Osteoblast (primary cell): ENCODE measurements at places on chromosomes 3 and 15.

GRCh38 chr3:196227121-196227561 lies 10.8 kb downstream of the SLC51A start:
- no peak for DNase-seq

- DNase-seq: no peak
Observed at GRCh38 chr15:58738046-58738707, 11.3 kb downstream of the ADAM10 start.

GRCh38 chr15:84050076-84050475 lies 185.5 kb upstream of the GOLGA6L4 start:
- no peak for DNase-seq

- no peak for DNase-seq
Observed at GRCh38 chr15:80041494-80042253, 17.8 kb upstream of the ZFAND6 start.

DNA sequence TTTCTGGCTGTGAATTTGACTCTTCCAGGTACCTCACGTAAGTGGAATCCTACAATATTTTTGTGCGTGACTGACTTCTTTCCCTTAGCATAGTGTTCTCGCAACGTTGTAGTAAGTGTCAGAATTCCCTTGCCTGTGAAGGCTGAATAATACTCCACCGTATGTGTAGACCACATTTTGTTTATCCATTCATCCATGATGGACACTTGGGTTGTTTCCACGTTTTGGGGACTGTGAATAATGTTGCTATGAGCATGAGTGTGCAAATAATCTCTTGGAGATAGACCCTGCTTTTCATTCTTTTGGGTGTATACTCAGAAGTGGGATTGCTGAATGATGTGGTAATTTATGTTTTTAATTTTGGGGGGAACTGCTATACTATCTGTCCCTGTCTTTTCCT lies 82.2 kb downstream of the APBA2 start:
- DNase-seq: no peak

DNA sequence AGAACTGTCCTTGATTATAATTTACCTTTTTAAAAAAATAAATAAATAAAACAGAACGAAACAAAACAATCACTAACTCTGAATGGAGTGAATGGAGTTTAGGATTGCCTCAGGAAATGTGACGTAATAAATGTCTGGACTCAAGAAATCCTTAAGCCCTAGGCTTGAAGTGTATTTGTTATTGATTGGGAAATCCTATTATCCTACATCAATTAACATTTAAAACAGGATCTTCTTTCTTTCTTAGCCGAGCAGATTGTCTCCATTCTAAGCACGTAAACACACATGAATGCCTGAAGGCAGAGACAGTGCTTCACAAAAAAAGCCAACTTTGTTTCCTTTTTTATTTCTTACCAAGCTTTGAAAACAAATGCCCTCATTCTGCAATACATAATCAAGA lies 33.4 kb downstream of the KAT2B start:
- DNase-seq: peak; percentile 52

DNA sequence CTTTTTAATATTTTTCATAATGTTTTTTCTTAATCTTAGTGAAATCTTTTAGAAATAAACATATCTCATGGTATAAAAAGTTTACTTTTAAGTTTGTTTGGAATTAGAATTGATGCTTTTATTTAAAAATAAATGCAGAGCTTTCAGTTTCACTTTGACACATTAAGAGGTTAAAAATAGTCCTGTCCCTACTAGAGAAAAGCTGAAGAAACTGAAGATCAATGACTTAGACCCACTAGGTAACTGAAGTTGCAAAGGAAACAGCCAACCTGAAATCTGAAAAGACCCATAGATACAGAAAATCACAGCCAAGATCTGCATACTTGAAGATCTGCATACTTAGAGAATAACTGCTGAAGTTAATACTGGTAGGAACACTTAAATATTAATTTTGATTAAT lies 237.6 kb downstream of the RAP2B start:
- DNase-seq: no peak

DNA sequence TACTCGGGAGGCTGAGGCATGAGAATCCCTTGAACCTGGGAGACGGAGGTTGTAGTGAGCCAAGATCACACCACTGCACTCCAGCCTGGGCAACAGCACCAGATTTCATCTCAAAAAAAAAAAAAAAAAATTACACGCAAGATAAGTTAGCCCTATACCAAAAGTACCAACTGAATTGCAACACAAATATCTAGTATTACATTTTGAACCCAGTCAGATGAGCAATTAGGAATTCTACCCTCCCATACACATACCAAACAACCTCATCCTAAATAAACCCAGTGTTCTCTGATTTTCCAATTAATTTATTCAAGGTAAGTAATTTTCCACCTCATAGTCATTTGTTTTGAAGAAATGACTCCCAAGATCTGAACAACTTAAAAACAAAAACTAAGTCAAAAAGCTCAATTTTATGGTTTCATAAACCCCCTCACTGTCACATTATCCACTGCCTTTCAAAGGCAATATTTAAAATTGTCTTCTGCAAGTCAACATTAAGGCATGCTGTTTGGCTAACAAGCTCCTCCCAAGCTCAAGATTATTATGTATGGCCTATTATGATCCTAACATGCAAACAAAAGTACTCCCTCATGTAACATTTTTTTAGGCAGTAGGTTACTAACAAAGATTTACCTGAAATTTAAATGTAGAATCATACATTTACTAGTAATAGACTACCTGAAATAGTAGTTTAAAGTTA lies 4.5 kb downstream of the RAF1 start:
- DNase-seq: peak; percentile 47

- DNase-seq: no peak
Observed at GRCh38 chr3:77142578-77142977, 102.7 kb downstream of the ROBO2 start.

DNA sequence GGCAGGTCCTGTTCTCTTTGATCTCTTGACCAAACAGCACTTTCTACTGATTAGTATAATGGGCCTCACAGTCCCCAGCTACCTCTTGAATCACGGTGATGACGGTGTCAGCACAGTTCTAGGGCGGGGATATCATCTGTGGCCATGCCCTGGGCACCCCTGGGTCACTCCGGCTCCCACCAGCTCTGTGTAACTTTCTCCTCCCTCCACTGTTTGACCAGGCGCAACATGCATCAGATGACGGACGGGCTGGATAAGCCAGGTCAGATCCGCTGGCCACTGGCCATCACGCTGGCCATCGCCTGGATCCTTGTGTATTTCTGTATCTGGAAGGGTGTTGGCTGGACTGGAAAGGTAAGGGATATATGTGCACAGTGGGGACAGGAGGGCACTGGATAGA lies 29.6 kb downstream of the SLC6A1 start:
- DNase-seq: no peak

DNA sequence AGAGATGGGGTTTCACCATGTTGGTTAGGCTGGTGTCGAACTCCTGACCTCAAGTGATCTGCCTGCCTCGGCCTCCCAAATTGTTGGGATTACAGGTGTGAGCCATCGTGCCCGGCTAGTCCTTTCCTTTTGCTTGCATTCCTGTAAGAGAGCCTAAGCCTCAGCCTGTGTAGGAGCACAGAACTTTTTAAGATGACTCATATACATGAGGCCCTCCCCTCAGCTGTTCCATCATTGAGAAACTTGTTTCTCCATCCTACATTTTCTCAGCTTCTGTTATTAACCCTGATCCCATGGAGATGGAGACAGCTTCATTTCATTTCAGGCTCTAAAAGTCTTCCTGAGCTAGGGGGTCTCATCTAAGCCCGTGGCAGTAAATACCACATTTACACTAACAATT lies 123.3 kb downstream of the PLOD2 start:
- DNase-seq: no peak

- DNase-seq: no peak
Observed at GRCh38 chr3:142035308-142035922, 113.9 kb downstream of the TFDP2 start.

GRCh38 chr3:27216955-27217552 lies 152.1 kb downstream of the NEK10 start:
- peak; percentile 73 for DNase-seq

DNA sequence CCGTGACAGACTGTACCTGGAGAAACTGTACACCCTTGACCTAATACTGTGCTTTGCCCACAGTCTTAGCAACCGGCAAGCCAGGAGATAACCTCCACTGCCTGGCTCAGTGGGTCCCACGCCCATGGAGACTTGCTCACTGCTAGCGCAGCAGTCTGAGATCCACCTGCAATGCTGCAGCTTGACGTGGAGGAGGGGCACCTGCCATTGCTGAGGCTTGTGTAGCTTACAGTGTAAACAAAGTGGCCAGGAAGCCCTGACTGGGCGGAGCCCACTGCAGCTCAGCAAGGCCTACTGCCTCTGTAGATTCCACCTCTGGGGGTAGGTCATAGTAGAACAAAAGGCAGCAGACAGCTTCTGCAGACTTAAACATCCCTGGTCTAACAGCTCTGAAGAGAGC lies 189.3 kb downstream of the EDEM1 start:
- DNase-seq: no peak

DNA sequence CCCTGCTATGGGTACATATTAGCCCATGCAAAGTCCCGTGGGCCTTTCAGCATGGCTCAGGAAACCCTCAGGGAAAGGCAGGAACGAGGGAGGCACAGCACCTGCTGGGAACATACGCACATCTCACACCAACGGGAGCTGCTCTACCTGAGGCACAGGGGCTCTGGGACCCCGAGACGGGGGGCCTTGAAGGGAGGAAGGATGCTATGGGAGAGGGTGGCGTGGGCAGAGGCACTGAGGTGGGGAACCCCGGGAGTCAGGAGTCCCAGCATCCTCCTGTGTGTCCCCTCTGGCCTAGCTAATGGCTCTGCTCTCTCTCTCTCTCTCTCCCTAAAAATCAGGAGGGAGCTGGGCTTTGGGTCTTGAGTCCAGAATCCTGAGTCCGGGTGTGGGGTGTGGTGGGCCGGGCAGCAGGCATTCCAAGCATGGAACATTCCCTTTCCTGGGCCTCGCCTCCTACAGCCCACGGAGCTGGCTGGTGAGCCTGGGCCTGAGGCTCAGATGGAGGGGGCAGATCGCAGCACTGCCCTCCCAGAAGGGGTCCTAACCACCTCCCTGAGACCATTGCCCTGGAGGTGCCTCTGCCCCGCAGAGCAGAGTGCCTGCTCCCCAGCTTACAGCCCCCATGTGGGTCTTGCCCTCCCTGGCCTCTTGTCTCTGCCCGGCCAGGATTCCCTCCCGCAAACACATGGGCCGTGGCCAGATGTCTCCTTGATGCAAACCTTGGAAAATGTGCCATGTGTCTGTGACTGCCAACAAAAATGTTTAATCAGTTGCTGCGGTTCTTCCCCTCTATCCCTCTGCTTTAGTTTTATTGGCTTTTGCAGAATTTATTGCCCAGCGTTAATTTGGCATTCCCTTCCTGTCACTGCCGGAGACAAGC lies 101.6 kb downstream of the TMEM266 start:
- DNase-seq: peak; percentile 79

- no peak for DNase-seq
Observed at GRCh38 chr3:69941037-69941436, 58.5 kb upstream of the SAMMSON start.

GRCh38 chr3:31831591-31831990 lies 149.5 kb downstream of the OSBPL10 start:
- no peak for DNase-seq

DNA sequence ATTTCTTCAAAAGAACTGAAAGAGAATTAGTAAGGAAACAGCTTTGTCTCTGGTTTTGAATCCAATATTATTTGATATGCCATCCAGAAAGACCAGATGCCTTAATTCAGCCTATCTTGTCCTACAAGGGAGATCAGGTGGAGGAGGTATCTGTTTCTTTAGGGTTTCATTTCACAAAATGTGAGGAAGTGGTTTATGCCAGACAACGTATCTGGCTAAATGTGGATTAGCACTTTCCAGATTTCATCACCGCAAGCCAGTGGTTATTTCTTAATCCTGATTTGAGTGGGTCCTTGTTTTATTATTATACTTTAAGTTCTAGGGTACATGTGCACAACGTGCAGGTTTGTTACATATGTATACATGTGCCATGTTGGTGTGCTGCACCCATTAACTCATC lies 271.1 kb downstream of the EBLN2 start:
- no peak for DNase-seq

DNA sequence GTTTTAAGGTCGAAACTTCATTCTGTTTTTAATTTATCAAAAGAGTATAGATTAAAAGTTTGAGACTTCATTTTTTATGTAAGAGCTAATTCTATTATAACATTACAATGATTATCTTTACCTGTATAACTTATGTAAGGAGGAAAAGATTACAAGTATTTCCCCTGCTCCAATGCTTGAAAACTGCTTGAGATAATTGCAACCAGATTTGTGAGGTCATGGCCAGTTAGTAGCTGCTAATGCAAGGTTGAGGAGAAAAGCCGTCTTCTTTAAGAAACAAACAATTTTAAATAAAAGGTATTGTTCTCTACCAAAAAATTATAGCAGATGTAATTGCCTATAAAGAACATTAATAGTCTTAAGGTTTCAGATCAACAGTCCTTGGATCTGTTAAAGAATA lies 208.3 kb upstream of the UBE2E2 start:
- DNase-seq: no peak

- DNase-seq: peak; percentile 32
Observed at GRCh38 chr15:51681303-51681963, at the start of gene SCG3. SCG3 (plus strand) TSS chr15:51681503; CDS start chr15:51681756, 253 bp downstream.

GRCh38 chr3:76438971-76439370 lies 600.9 kb upstream of the ROBO2 start:
- no peak for DNase-seq

GRCh38 chr15:95470997-95471689 lies 859.4 kb upstream of the NR2F2 start:
- DNase-seq: no peak

DNA sequence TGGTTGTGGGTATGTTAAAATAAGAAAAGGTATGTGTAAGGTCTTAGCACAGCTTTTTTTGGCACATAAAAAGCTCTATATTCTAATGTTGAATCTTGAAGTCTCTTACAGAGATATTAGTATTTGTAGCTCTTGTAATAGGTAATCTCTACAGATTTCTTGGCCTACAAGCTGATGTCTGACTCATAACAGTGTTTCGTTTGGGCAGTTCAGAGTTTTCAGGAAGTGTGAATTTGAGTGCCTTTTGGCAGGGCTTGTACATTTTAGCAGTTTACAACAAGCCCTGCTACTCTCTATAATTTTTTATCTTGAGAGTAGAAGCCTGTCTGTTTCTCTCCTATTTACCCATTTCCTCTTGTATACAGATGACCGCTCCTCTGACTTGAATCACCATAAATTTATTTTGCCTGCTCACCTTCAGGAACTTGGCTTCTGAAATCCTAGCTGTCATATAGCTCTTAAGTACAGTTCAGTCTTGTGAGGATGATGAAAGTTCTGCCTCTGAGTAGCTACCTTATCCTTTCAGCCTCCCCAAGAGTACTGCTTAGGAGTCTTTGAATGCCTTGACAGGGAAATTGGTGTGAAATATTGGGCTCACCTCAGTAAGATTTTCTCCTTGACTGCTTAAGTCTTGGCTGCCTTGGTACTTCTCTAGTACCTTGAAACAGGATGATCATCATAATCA lies 419.9 kb upstream of the RARB start:
- DNase-seq: no peak

GRCh38 chr3:23071758-23072157 lies 131.4 kb upstream of the UBE2E2 start:
- no peak for DNase-seq
